ENCODE measurements at places on chromosomes 16 and 17.

GRCh38 chr16:2019518-2019920 lies at the start of gene NPW:
TSS of gene NPW (plus strand) at chr16:2019785.
- DNase-seq, result no peak

DNA sequence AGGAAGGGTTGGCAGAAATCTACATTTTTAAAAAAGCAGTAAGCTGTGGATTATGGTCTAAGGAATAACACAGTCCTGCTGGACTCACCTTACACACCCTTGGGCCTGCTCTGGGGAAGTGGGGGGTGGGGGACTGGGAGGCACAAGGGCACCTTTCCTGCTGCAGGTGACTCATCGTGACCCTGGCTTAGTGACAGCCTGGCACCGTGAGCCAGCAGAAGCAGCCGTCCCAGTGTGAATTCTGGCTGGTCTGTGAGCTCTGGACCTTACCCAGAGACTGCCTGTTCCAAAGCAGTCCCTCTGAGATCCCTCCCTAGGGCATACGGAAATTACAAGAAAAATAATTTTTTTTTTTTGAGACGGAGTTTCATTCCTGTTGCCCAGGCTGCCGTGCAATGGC lies 4.2 kb upstream of the CRK start:
- DNase-seq, result no peak

DNA sequence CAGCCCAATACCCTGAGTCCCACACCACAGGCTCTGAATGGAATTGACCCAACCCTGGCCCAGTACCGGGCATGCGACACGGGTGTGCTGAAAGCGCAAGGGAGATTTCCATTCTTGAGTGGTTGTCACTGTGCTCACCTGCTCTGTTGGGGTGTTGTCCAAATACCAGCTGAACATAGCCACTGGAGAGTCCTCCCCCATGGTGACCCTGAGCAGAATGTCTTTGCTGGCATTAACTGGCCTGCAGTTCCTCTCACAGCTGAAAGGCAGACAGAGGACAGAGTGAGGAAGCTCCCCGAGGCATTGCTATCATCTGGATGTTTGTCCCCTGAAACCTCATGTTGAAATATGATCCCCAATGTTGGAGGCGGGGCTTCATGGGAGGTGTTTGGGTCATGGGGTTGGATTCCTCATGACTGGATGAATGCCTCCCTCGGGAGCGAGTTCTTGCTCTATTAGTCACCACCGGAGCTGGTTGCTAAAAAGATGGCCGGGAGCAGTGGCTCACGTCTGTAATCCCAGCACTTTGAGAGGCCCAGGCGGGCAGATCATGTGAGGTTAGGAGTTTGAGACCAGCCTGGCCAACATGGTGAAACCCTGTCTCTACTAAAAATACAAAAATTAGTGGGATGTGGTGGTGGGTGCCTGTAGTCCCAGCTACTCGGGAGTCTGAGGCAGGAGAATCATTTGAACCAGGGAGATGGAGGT lies 57.3 kb upstream of the BCO1 start:
- peak; percentile 98 for DNase-seq

DNA sequence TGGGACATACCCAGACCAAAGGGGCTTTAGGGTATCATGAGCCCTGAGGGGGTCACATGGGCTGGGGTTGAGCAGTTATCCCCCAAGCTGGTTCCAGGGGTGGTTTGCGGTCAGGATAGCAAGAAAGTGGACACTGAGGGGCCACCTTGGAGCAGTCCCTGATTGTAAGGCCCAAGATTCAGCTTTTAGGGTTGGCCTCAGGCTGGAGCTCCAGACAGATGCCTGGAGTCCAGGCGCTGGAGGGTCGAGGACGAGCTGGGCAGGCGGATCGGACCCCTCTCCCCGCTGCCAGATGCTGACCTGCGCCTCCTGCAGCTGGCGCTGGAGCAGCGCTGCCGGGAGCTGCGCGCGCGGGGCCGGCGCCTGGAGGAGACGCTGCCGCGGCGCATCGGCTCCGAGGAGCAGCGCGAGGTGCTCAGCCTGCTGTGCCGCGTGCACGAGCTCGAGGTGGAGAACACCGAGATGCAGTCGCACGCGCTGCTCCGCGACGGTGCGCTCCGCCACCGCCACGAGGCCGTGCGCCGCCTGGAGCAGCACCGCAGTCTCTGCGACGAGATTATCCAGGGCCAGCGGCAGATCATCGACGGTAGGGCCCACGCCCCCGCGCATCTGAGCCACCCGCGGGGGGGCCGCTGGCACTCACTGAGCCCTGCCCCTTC lies 10.0 kb downstream of the BTBD17 start:
- DNase-seq, result no peak

GRCh38 chr16:87414251-87414680 lies 22.1 kb downstream of the MAP1LC3B start:
- no peak for DNase-seq

DNA sequence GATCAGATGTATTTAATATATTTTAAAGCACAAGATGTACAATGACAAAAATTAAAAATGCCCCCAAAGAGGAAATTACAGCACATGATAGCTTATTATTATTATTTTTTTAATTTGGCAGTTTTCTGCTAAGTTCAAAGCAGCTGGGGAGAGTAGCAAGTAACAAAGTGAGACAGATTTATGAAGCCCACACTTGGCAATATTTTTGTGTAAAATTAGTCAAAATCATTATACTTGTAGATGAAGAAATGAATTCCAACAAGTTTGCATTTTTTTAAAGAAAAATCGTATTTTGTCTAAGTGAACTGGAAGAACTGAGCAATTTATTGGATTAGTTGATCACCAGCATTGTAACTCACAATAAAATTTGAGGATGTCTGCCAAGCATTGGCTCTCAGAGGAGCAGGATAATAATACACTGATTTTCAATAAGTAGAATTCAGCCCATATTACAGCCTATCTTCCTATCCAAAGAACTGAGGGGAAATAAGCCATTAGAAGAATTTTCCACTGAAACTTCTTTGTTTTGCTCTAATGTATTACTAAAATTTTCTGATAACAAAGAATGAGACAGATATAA lies 215.6 kb downstream of the MAP2K6 start:
- DNase-seq, result no peak

GRCh38 chr17:66971730-66972441 lies 7.4 kb downstream of the CACNG4 start:
- DNase-seq, result no peak

- DNase-seq, result no peak
Measured at GRCh38 chr16:19316846-19317245, 31.3 kb downstream of the CLEC19A start.

DNA sequence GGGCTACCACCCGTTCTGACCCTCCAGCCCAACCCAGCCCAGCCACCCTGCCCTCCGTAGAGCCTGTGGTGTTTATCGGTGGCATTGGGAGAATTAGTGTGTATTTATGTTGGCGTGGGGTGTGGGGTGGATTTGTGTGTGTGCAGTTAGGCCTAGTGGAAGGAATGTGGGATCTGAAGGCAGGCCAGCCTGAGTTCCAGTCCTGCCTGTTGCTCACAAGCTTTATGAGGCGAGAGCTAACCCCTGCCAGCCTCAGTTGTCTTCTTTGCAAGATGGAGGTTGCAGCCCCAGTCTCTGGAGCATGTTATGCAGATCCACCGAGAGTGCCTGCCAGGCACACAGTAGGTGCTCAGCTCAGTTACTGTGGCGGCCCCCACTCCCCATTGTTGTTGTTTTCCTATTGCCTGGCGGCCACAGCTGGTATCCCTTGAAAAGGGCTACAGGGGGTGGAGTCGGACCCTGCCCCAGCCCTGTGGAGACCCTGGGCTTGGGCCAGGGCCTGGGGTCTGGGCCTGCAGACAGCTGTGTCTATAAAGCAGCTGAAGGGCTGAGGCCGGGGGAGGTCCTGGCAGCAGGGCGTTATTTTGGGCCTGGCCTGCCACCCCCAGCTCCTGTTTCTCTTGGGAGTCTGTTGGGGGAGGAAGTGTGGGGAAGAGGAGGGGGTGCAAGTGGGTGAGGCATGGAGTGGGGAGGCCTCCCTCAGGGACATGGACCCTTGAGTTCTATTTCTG lies 5.1 kb downstream of the ERBB2 start:
- no peak for DNase-seq

DNA sequence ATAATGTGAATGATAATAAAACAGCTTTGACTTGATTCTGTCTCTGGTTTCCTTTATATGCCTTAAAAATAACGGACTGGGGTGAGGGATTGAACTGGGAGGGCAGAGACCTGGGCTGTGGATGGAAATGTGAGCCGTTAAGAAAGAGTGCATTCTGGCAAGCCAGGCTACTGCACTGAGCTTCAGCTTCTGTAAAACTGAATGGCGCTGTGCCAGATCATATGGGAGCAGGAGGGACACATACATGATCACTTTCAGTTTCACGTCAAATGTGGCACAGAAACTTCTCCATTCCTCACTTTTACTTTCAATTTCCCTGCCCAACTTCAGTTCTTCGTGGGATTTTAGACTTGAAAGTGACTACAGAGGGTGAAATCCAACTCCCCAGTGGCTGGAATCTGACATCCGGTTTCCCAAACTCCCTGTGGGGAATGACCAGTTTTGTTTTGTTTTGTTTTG lies 1.1 kb downstream of the MT2A start:
- peak; percentile 77 for DNase-seq

DNA sequence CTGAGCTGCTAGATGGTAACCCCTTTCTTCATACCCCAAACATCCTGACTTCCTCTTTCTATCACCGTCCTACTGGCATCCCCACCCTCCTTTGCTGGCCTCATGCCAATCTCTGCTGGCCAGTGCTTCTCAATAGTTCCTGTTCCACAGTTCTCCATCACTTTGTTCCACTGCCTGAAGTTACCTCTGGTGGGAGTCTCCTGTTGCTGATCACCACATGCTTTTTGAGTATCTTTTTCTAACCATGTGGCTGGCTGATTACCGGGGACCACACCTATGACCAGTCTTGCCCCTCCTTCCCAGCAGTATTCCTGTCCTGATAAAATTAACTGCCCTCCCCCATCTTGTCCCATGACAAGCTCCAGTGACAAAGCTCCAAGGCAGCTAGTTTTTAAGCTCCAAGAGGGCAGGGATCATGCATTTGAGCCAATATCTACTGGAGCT lies 380.4 kb upstream of the CCL2 start:
- no peak for DNase-seq

GRCh38 chr16:1311738-1312466 lies 2.5 kb downstream of the UBE2I start:
- DNase-seq, result no peak

- no peak for DNase-seq
Measured at GRCh38 chr16:66840883-66841282, 3.3 kb upstream of the CA7 start.

DNA sequence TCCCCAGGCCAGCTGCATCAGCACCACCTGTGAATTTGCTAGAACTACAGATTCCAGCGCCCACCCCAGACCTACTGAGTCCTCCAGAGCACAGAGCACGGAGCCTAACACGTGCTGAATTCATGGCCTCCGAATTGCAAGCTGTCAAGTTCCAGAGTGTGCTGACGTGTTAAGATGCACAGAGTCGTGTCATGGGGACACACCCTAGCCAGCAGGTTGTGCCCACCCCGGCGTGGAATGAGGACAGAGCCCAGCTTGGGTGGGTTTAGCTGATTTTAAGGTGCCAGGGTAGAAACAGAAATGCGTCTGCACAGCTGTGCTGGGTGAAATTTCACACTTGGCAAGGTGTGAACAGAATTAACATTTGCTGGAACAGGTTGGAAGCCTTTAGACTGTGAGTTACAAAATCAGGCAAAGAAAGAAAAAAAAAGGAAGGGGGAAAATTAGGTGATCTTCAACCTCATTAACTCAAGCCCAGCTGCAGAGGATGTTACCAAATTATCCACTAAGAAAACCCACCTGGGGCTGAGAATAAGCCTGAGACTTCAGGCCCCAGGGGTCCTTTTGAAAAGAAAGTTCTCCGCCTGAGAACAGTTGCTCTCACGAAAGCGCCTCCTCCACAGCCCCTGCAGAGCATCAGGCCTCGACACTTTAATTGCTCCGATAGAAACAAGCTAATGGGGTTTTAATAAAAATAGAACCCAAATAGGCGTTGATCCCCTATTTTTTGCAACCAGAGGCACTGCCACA lies 27.1 kb downstream of the GINS3 start:
- DNase-seq, result no peak

GRCh38 chr16:80894091-80894490 lies 89.7 kb upstream of the CDYL2 start:
- DNase-seq, result peak; percentile 20

DNA sequence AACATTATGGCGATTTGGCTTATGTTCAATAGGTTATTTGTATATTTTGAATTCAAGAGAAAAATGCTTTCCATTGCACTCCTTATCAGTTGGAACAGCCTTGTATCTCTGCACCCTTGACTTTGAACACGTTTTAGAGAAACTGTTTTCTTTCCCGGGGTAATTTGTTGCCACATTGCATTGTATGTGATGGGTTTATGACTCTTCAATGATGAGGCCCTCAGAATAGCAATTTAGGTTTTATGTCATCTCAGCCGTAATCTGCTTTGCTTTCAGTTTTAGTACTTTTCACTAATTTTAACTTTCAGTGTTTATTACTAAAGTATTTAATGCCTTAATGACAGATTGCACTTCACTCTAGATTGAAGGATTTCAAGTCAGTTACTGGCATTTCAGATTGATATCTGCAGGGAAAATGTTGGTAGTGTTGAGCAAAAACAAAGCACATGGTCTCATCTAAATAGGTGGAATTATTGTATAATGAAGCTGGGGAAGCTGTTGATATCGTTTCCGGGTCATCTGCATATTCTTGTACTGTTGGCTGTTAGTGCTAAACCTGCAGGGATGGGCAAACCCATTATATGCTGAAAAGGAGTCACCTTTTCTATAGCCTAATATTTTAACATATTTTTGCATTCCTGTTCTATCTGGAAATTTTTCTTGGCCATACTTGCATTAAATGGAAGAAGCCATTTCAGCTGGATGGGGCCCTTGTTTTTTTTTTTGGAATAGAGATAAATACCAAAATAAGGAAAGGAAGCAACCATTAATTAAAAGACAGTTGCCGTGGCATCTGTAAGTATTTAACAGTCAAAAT lies 2.0 kb downstream of the LUC7L3 start:
- no peak for DNase-seq

DNA sequence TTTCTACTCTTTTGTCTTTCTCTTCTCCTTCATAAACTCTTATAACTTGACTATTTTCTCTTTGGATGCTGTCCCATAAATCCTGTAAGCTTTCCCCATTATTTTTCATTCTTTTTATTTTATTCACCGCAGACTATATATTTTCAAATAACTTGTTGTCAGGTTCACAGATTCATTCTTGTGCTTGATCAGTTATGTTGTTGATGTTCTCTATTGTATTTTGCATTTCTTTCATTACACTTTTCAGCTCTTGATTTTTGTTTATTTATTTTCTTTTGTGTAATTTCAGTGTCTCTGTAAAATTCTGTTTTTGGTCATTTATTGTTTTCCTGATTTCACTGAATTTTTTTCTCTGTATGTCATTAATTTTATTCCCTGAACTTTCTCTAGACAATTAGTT lies 49.2 kb downstream of the EFCAB13 start:
- DNase-seq, result no peak

- DNase-seq, result no peak
Measured at GRCh38 chr16:64887651-64888050, 234.2 kb downstream of the CDH11 start.

DNA sequence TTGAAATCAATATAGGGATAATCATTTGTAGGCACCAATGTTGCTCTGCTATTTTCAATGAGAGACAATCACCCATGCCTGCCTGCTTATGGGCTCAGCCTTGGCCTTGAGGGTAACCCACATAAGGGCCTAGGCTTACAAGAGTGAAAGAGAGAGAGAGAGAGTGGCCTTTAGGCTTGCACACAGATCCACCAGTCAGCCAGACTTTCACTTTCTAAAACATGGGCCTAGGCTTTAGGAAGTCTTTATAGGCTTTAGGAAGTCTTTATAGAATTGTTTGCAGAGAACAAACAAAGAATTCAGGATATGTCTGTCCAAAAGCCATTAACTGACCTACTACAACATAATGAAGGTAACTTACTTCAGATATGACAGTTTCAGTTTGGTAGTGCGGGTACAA lies 3.4 kb downstream of the ABCA9 start:
- no peak for DNase-seq

GRCh38 chr17:81057079-81057730 lies 22.3 kb downstream of the BAIAP2 start:
- peak; percentile 29 for DNase-seq

All from fibroblast of skin of right quadriceps (primary cell).